Activated effector memory CD4-positive, alpha-beta T cell treated with anti-CD3 and anti-CD28 coated beads, Interleukin-2, amount 50 U/mL, for 16 hours (primary cell): ENCODE measurements at places on chromosomes 4 and X.

- DNase-seq = no peak
These were observed 88.6 kb upstream of the HHIP start for GRCh38 chr4:144557404-144557803.

DNA sequence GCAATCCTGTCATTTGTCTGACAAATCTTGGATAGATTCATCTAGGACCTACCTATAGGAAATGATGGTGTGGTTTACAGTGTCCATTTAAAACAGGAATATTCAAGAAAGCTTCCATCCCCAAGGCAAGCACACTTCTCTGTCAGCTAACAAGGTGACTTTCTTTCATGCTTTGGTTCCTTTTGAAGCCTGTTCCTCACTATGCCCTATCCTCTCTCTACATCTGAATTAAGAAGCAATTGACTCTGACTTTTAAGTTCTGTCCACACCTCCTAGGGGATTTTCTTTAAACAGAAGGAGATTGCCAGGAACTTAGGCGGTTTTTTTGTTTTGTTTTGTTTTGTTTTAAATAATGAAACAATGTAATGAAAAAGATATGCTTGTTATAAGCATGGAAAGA lies 1181.4 kb upstream of the TENM3 start:
- DNase-seq = no peak

- DNase-seq = no peak
These were observed 72.1 kb upstream of the SPANXC start for GRCh38 chrX:141314441-141314840.

DNA sequence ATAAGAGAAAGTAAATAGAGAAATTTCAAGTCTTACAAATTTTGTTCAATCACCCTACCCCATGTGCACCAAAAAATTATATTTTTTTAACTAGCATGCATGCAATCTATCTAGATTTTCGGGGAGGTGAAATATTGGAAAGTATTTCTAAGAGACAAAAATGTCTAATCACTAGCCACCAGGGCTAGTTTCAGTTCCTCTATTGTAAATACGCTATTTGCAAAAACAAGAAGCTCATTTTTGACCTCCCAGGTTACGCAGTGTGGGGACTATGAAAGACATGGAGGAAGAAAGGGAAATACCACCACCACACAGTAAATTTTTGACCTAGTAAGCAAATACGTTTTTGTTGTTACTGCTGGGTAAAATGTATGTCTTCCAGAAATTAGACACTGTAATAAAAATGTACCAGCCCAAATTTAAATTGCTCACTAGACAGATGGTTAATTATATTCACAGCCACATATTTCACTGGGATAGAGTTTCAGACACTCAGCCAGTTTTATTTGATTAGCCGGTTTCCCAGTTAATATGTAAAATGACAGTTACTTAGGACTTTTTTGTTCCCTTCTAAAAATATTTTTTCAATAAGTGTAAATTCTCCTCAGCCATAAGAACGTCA lies 2.2 kb downstream of the NEXMIF start:
- no peak for DNase-seq
